Iris pigment epithelial cell (primary cell): ENCODE measurements at places on chromosomes 1 and 21.

DNA sequence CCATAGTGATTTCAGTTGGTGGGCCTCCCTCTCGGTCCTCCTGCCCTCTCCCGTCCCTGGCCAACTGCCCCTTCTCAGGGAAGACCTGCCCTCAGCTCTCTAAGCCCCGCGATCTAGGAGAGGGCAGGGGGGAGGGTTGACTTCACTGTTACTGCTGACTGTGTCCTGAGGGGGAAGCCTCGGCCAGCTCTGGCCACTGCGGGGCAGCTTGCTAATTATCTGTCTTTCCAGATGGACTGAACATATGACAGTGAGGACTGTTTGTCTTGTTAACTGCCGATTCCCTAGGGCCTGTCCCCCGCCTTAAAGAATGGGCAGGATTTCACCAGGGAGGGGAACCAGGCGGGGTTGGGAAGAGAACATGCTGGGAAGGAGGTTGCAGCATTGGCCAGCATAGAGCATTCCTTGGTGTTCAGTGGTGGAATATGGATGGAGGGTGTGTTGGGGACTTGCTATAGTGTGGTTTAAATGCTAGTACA, 22.9 kb downstream of the NIPAL3 start:
- DNase-seq = no peak

DNA sequence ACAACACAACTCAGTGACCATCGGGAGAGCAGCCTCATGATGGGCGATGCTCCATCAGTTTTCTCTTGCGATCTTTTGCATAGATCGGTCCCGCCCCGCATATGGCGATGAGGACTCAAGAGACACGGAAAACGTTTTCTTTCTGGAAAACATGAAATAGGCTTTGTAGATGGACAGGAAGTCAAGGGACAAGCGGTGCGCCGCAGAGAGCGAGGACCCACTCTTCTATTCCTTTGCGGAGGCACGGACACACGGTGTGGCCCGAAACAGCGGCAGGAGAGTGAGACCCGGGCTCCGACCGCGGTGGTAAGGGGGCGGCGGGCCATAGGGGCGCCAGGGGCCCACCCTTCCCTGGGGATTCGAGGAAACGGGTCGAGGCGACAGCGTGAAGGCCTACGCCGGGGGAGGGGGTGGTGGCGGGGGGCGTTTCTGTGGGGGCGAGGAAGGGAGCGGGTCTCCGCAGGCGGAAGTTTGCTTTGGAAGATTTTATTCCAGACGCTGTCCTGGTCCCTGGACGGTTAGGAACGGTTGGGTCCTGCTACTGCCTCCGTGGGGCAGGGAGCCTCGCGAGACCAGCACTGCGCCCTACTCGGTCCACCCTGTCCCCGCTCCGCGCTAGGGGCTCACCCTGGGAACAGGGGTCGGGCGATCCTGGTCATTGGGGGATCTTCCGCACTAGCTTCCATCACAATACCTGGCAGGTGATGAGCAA, 796 bp upstream of the TDRKH start:
- DNase-seq = peak; percentile 24

DNA sequence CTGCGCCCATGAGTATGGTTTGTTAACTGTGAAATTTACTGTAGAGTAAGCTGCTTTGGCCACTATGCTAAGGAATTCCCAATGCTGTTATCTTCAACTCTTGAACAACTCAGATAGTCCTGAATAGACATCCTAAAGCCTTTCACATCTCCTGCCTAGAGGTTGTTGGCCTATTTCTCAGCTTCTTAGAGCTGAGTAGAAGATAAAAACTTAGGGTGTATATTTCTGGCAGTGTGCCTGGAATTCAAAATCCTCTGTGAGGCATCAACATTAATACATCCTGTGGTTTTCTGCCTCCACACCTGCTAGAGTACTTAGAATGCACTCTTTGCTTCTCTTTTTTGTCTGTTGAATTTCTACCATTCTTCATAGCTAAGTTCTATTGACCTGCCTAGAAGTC, 45.8 kb upstream of the RC3H1 start:
- DNase-seq = peak; percentile 68

GRCh38 chr1:63935143-63935542, 161.3 kb downstream of the ROR1 start:
- DNase-seq = no peak

GRCh38 chr1:93420400-93420799, 27.5 kb upstream of the FNBP1L start:
- no peak for DNase-seq

GRCh38 chr1:149937759-149938158, 1.1 kb upstream of the MTMR11 start:
- no peak for DNase-seq

DNA sequence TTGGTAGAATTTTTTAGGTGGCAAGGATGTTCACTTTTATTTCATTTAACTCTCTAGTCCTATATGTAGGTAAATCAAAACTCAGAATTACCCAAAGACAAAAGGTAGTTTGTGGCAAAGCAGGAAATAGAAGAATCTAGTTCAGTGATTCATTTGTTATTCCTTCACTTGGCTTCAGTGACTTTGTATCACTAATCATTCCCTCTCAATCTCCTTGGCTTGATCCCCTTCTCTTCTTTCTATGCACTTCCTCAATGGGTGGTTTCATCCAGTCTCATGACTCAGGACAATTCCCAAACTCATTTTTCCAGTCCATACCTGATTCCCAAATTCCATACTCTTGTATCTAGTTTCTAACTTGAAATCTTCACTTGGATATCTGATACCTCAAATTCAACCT, 64.9 kb downstream of the PRKACB start:
- DNase-seq = peak; percentile 11
